Stimulated activated CD4-positive, alpha-beta T cell treated with anti-CD3 and anti-CD28 coated beads, Interleukin-2, amount 100 ng/mL, for 48 hours (primary cell): ENCODE measurements at places on chromosomes 2 and 18.

DNA sequence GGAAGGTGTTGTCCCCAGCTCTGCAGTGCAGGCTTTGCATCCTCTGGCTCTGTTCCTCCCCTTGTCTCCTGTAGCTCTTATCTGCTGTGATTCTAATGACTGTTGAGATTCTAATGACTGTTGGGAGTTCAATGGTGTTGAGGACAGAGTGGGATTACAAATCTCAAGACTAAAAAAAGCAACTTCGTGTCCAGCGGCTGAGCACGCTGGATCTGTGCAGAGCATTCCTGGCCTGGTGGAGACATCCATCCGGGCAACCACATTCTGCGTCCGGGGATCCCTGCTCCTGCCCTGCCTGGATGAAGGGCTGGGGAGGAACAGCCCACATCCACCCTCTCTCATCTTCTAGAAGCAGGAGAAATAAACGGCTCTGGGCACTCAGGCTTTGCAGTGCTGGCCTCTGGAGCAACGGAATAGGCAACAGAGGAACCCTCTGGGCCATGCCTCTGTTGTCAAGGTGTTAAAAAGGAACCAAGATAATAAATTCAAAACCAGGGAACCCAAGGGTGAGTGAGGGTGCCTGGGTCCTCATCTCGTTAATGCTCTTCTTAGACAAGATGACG, 106.7 kb upstream of the ASB18 start:
- DNase-seq = no peak

DNA sequence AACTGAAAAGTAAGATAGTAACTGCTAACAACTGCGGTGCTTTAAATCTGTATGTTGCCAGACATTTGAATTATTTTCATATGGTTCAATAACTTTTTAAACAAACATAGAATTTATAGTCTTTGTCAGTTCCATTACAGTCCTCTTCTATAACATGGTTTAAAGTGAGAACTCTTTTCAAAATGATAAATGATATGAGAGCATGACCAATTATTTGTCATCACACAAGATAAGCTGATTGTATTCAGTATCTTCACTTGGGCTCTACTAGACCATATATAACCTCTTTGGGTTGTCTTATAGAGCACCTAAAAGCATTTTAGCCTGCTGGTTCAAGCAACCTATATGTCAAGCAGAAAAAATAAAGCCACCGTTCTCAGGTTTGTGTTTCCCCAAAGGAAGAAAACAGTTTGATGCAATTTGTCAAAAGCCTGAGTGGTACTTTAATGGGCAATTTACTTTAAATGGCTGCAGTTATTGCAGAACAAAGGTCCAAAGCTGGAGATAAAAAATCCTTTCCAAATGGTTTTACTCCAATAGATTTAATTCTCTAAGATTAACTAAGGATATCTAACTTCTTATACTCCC, 298.4 kb downstream of the FSIP2 start:
- no peak for DNase-seq

DNA sequence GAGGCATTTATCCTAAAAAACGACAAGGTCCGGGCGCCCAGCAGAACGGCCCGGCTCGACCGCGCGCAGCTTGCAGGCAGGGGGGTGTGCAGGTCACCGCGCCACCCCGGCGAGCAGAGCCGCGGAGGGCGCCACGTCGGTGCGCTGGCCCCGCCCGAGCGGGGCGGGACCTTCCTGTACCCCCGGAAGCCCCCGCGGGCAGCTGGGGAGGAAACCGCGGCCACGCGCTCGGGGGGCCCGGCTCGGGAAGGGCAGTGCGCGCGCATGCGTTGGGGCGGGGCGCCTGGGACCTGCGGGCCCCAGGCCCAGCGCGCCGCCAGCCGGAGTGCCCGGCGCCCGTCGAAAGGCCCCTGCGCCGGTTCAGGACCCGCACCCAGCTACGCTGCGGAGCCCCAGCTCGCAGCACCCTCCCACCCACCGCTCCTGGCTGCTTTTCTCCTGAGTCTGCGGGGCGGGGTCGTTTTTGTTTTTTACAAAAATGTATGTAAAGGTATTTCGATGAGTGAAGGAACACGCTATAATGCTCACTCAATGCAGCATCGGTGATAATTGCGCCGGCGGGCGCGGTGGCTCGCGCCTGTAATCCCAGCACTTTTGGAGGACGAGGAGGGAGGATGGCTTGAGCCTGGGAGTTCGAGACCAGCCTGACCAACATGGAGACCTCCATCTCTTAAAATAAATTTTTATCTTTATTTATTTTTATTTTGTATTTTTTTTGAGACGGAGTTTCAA, 47.7 kb upstream of the POMC start:
- peak; percentile 69 for DNase-seq

DNA sequence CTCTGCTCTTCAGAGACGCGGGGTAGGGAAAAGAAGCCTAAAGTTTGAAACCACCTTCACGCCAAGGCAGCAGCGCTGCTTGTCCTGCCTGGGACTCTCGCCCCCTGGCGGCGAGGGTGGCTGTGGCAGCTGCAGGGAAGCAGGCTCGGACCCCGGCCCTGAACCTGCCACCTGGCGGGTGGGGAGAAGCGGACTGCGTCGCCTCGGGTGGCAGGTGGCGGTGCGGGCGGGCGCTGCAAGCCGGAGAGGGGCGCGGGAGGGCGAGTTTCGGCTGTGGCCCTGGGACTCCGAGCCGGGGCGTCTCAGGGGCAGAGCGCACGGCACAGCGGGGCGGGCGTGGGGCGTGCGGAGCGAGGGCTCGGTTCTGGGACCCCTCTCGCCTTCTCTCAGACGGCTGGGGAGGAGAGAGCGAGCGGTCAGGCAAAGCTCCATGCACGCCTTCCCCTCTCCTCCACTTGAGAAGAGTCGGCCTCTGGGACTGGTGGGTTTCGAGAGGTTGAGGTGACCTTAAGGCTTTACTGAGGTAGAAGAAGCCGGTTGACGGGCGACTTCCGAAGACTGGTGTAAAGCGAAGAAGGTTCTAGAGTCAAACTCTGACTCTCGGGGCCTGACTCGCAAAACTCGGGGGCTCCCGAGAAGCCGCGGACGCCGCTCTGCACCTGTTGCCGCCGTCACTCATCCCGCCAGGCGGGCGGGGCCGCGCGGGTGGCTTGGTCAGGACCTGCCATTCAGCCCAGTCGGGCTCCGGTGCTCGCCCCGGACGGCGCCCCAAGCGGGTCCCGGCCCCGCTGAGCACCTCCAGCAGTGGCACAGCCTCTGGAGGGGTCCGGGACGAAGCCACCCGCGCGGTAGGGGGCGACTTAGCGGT, 1.1 kb upstream of the BOLL start:
- peak; percentile 72 for DNase-seq

DNA sequence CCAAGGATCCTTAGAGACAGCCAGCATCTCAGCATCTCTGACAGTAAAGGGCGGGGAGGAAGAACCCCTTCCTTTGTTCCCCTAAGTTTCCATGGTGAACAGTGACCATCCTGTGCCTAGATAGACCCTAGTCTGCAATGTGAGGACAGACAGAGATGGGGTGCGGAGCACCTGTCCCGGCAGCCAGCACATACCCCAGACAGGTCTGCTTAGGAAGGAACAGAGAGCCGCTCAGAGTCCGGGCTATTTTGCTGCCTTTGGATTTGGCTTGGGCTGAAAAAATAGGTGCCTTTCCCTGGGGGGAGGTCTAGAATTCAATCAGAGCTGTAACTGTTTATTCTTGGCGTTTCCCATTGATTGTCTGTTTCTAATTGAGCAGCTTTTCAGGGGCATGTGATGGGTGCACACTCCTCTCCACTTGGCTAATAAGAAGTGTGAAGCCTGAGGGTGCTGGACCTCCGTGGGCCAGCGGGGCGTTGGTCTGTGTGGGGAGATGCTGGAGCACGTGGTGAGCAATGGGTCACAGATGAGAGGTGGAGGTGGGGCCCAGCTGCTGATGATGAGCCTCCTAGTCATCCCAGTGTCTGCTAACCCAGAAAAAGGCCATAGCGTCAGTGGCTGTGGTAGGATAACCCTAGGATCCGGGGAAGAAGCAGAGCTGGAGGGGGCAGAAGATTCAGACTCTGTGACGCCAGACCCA, 236.8 kb downstream of the SEPTIN10 start:
- DNase-seq = no peak

- no peak for DNase-seq
Measured at GRCh38 chr2:110865188-110865587, 132.8 kb downstream of the ACOXL start.

GRCh38 chr2:200025717-200026116, 70.3 kb downstream of the MAIP1 start:
- DNase-seq = no peak

DNA sequence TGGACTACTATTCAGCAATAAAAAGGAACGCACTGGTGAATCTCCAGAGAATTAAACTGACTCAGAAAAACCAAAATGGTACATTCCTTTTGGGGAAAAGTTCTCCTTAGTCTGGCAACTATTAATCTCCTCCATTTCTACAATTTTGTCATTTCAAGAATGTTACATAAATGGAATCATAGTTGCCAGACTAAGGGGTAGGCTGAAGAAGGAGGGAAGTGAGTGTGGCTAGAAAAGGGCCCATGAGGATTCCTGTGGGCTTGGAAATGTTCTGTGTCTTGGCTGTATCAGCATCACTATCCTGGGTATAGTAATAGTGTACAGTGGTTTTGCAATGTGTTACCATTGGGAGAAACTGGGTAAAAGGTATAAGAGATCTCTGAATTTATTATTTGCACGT, 72.4 kb downstream of the ZAP70 start:
- no peak for DNase-seq
